ENCODE measurements at places on chromosomes 11 and 22. TPM values are rescaled to one million over a fixed set of nuclear protein-coding genes. Genes with fewer than 3 reads are reported as not detected.

Gene MTMR3
- 31.1 TPM for total RNA-seq

Gene SOX10
- not detected for total RNA-seq

Gene SYT13
- not detected for total RNA-seq

Gene DNAL4
- total RNA-seq = 8.6 TPM

Gene PAMR1
- total RNA-seq = not detected

Gene CCDC34
- total RNA-seq = 7.8 TPM

Gene SLCO2B1
- total RNA-seq = 0.27 TPM

Gene SIDT2
- 31.8 TPM for total RNA-seq

Gene RASL10A
- 0.76 TPM for total RNA-seq

Gene SERPING1
- 0.22 TPM for total RNA-seq

Gene DCHS1
- total RNA-seq = 0.37 TPM

Gene GUCY1A2
- not detected for total RNA-seq
